Tibial nerve (tissue), 4 donors: ENCODE measurements at places on chromosomes 13 and 19. TPM values are rescaled to one million over a fixed set of nuclear protein-coding genes. Genes with fewer than 3 reads are reported as not detected.

DNA sequence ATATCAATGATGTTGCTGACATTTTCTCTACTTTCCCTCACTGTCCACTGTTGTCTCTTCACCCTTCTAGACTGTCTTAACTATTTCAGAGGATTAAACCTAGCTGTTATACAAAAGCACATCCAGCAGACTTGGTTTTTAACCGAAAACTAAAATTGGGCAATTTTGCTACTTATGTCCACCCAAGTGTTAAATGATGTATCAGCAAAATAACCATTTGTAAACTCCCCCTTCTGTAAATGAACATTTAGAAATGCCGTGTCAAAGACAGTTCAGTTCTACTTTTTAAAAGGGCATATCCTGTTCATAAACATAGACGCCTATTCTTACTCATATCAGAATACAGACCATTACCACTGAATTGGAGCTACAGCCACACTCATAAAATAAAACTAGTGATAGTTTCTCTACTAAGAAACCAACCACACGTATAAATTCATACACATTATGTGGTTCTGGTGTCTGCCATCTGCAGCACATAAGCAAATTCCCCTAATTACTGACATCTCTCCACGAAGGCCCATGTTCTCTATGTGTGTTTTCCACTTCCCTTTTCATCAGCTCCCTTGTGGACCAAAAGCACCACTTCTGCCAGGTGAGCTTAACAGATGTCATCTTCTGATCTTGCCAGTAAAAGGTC lies 1091.8 kb downstream of the PCDH9 start:
- H3K4me3 ChIP-seq, result no peak overlapping the region
- DNase-seq, result no peak
- no peaks in the 10 kb centered on the region for H3K4me1 ChIP-seq
- no peaks in the 10 kb centered on the region for H3K36me3 ChIP-seq
- no peaks in the 10 kb centered on the region for H3K27me3 ChIP-seq
- H3K27ac ChIP-seq, result no peak overlapping the region

The TSHZ3 gene
- 22.4 TPM for total RNA-seq

DNA sequence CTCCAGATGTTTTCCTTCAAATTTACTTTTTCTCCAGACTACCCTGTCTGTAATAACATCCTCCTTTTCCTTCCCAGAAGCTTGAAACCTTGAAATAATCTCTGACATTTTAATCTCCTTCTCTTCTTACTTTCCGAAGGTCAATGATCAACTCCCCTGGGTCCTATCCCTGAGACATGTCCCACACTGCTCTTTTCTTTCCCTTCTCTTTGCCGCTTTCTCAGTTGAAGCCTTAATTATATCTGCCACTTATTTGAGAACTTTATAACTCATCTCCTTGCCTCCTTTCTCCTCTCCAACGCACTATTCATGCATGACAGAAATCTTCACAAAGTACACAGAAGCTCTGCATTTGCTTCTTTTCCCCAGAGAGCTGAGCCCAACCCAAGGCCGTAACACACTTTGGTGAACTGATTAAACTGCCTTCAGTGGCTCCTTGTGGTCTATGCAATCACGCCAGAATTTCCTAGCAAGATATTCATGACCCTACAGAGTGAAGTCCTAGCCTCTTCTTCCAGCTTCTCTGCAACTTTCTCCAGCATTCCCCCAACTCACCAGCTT lies 9.2 kb upstream of the WASF3 start:
- H3K36me3 ChIP-seq, result no peaks in the 10 kb centered on the region
- no peak for DNase-seq
- H3K4me1 ChIP-seq, result no peaks in the 10 kb centered on the region
- no peak overlapping the region for H3K27ac ChIP-seq

The ZNF471 gene
- total RNA-seq, result 9.4 TPM

The SIGLEC9 gene
- total RNA-seq, result 5.5 TPM

- no peaks in the 10 kb centered on the region for H3K27me3 ChIP-seq
- no peaks in the 10 kb centered on the region for H3K36me3 ChIP-seq
- H3K4me3 ChIP-seq, result no peak overlapping the region
- H3K4me1 ChIP-seq, result peaks cover 12% of the 10 kb centered on the region
- DNase-seq, result no peak
Measured at GRCh38 chr19:46133777-46134241, 9.3 kb upstream of the IGFL3 start.
